Central memory CD8-positive, alpha-beta T cell (primary cell): ENCODE measurements at places on chromosomes 1 and 21.

DNA sequence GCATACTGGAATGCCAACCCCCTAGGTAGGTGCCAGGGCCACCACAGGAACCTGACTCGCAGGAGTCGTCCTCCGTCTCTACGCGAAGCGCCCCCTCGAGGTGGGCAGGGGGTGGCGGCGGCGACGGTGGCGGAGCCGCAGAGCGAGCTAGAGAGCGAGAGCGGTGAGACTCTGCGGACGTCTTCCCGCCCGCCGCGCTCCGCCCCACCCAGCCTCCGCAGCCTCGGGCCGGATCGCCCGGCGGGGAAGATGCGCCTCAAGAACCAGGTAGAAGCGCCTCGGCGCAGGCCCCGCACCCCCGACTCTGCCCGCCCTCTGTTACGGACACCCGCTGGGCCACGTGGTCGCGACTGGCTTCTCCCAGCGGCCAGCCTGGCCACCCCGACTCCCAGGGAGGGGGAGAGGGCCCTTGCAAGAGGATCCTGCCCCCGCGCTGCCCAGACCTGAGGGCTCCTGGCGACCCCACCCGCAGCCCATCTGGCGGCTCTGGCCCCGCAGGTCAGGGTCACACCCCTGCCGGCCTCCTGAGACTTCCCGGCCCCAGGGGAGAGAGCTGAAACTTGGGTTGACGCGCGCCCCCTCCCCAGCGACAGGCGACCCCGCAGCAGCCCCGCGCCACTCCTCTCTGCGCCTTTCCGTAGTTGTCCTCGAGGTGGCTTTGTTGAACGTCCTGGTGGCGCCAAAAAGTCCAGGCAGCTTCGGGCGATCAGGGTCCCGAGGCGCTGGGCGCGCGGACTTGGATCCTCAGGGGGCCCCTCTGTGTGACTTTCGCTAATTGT lies 24.4 kb upstream of the AGBL4 start:
- peak; percentile 23 for DNase-seq
- H3K27ac ChIP-seq = no peak overlapping the region
- H3K36me3 ChIP-seq = no peaks in the 10 kb centered on the region

- no peak overlapping the region for H3K4me3 ChIP-seq
- DNase-seq = no peak
- no peaks in the 10 kb centered on the region for H3K27me3 ChIP-seq
- peaks cover 7% of the 10 kb centered on the region for H3K36me3 ChIP-seq
- H3K27ac ChIP-seq = peak overlapping the region; percentile 33
- H3K4me1 ChIP-seq = peaks cover 11% of the 10 kb centered on the region
Measured at GRCh38 chr1:155893389-155894142, 17.6 kb downstream of the RIT1 start.

GRCh38 chr1:24932284-24932683 lies 2.2 kb upstream of the RUNX3 start:
- peaks cover 49% of the 10 kb centered on the region for H3K36me3 ChIP-seq
- H3K4me3 ChIP-seq = peak overlapping the region; percentile 46
- no peak for DNase-seq
- H3K27me3 ChIP-seq = no peaks in the 10 kb centered on the region
- H3K4me1 ChIP-seq = peaks cover 31% of the 10 kb centered on the region

DNA sequence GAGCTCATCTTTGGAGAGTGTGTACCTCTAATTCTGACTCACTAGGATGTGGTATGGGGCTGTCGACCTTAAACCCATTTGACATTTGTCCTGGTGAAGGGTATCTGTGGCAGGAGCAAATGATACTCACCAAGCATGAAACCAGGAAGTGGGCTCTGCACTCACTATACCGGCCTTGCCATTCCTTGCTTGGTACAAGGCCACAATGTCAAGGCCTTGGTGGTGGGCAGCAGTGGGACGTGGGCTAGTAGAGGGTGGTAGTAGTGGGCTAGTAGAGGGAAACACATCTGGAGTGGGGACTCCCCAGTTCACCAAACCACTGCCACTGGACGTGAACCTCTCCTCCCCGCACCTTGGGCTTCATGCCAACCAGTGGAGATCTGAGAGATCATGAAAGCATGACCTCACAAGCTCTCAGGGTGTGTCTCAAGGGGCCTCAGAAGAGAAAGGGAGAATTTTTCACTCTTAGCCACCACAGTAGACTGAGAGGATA lies 11.5 kb downstream of the TNFSF4 start:
- no peak overlapping the region for H3K4me3 ChIP-seq
- no peaks in the 10 kb centered on the region for H3K27me3 ChIP-seq
- no peak for DNase-seq

DNA sequence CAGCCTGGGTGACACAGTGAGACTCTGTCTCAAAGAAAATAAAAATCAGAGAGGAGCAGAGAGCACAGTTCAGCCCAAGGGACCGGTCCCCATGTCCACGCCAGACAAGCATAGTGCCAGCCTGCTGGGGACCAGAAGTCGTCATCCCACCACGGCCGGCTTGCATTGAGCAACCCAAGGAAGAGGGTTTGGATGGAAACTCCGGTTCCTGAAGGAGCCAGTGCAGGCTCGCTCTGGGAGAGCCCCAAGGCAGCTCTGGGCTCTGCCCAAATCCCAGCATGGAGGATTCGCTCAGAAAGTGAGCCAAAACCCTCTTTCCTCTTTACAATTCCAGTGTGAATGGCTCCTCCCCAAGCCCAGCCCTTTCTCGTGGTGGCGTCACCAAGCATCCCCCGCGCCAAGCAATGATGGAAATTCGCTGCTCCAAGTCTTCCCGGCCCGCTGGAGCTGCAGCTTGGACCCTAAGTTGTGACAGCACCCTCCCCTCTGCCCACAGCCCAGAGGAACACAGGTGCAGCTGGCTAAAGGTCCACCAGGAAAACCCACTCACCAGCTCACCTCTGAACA lies 64.1 kb upstream of the SLC25A33 start:
- H3K27ac ChIP-seq = no peak overlapping the region
- no peak overlapping the region for H3K4me3 ChIP-seq
- H3K4me1 ChIP-seq = no peaks in the 10 kb centered on the region
- no peaks in the 10 kb centered on the region for H3K36me3 ChIP-seq
- no peak for DNase-seq

DNA sequence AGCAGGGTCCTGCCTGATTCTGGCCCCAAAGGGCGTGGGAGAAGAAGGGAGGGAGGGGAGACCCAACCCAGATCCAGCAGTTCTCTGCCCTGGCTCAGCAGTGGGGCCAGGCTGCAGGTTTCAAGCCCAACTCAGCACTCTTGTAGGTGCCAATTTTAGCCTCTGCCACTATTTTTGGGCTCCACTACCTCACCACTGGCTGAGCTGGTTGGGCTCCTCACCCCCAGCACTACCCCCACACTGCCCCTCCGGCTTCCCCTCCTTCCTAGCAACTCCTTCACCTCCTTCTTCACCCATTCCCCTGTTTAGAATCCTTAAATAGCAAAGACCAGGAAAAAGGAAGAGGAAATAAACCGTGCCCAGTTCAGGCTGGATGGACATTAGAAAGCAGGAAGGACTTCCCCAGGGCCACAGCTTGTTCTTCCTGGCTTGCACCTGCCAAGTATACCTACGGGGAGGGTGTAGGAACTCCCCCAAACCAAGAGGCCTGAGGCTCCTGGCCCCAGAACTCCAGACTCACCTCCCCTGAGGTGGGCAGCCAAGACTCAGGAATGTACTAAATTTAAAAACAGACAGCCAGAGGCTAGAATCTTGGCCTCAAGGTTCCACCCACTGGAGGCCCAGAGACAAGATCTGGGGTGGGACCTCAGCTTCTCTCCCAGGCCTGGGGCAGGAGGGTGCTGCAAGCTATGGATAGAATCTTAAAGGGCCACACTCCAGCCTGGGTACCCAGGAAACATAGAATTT lies 1.4 kb upstream of the ARHGEF2 start:
- peak overlapping the region; percentile 90 for H3K4me3 ChIP-seq
- no peak for DNase-seq
- no peaks in the 10 kb centered on the region for H3K27me3 ChIP-seq
- peaks cover 83% of the 10 kb centered on the region for H3K4me1 ChIP-seq
- peaks cover 13% of the 10 kb centered on the region for H3K36me3 ChIP-seq

DNA sequence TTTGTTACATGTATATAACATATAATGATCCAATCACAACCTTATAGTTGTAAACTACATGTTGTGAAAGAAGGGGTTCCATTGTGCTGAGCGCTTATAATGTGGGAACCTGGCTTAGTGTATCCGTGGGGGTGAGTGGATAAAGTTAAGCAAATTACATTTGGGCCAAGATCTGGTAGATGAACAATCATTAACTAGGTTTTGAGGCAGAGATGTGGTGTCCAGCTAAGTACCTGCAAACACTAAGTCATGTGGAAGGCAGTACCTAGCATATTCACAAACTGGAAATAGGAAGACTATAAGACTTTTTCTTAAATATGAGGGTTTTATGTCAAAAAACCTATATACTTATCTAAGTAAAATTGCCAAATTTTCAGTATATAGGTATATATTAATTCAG lies 167.2 kb upstream of the PDE4B start:
- H3K4me1 ChIP-seq = no peaks in the 10 kb centered on the region
- DNase-seq = no peak
- H3K4me3 ChIP-seq = no peak overlapping the region
- no peak overlapping the region for H3K27ac ChIP-seq
- H3K27me3 ChIP-seq = no peaks in the 10 kb centered on the region

GRCh38 chr1:153347856-153348255 lies 785 bp downstream of the PGLYRP4 start:
- H3K4me1 ChIP-seq = peaks cover 27% of the 10 kb centered on the region
- no peak overlapping the region for H3K27ac ChIP-seq
- H3K36me3 ChIP-seq = no peaks in the 10 kb centered on the region
- peaks cover 80% of the 10 kb centered on the region for H3K27me3 ChIP-seq
- peak; percentile 4 for DNase-seq

DNA sequence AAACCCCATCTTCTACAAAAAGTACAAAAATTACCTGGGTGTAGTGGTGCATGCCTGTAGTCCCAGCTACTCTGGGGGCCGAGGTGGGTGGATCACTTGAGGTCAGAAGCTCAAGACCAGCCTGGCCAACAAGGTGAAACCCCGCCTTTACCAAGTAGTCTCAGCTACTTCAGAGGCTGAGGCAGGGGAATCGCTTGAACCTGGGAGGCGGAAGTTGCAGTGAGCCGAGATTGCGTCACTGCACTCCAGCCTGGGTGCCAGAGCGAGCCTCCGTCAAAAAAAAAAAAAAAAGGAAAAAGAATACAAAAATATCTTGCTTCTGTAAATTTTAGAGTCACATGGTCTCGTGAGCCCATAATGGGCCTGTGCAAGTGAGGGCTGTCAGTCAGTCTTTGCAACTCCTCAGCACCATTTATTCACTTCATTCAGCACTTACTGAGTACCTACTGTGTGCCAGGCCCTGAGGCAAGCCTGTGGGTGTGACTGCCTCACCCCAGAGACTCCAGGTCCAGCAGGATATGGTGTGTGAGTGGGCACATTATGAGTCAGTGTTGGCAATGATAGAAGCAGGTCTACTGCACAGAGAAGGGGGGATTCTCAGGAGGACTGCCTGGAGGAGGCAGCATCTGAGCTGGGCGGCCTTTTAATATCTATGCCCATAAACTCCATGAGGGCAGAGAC lies 46.8 kb upstream of the TARDBP start:
- no peak overlapping the region for H3K4me3 ChIP-seq
- no peak for DNase-seq

DNA sequence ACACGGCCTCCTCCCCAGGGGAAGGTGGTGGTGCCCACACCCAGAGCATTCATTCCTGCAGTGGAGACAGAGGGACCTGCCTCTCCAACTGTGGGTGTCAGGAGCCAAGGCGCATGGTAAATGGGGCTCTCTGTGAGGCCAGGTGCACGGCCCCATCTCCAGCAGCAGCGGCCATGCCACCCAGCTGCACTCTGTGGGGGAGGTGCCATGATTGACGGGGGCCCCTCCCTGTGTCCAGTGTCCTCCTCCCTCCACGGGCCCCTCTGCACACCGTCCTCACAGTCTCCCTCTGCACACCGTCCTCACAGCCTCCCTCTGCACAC lies 83.6 kb upstream of the COL6A1 start:
- no peak overlapping the region for H3K4me3 ChIP-seq
- H3K36me3 ChIP-seq = no peaks in the 10 kb centered on the region
- H3K4me1 ChIP-seq = peaks cover 4% of the 10 kb centered on the region
- no peaks in the 10 kb centered on the region for H3K27me3 ChIP-seq
- DNase-seq = no peak
- peak overlapping the region; percentile 51 for H3K27ac ChIP-seq

- peaks cover 10% of the 10 kb centered on the region for H3K27me3 ChIP-seq
- H3K4me1 ChIP-seq = peaks cover 21% of the 10 kb centered on the region
- H3K4me3 ChIP-seq = peak overlapping the region; percentile 96
- DNase-seq = peak; percentile 47
Measured at GRCh38 chr1:85201340-85202091, 700 bp upstream of the SYDE2 start.

- DNase-seq = peak; percentile 13
- H3K4me1 ChIP-seq = peaks cover 35% of the 10 kb centered on the region
- H3K4me3 ChIP-seq = peak overlapping the region; percentile 28
- no peaks in the 10 kb centered on the region for H3K27me3 ChIP-seq
- peaks cover 2% of the 10 kb centered on the region for H3K36me3 ChIP-seq
Measured at GRCh38 chr1:212225416-212225815, 59.8 kb upstream of the PPP2R5A start.

- peak overlapping the region; percentile 53 for H3K4me3 ChIP-seq
- DNase-seq = no peak
- no peaks in the 10 kb centered on the region for H3K27me3 ChIP-seq
- H3K4me1 ChIP-seq = peaks cover 22% of the 10 kb centered on the region
- peaks cover 2% of the 10 kb centered on the region for H3K36me3 ChIP-seq
Measured at GRCh38 chr1:61386770-61387169, 304.4 kb downstream of the NFIA start.

GRCh38 chr1:32969566-32969965 lies 5.0 kb upstream of the RNF19B start:
- H3K4me3 ChIP-seq = no peak overlapping the region
- H3K27ac ChIP-seq = no peak overlapping the region
- H3K36me3 ChIP-seq = peaks cover 4% of the 10 kb centered on the region
- peaks cover 7% of the 10 kb centered on the region for H3K4me1 ChIP-seq

- peaks cover 7% of the 10 kb centered on the region for H3K27me3 ChIP-seq
- H3K27ac ChIP-seq = no peak overlapping the region
- H3K4me3 ChIP-seq = no peak overlapping the region
- no peaks in the 10 kb centered on the region for H3K36me3 ChIP-seq
- H3K4me1 ChIP-seq = no peaks in the 10 kb centered on the region
- DNase-seq = no peak
Measured at GRCh38 chr1:3113741-3114056, 44.7 kb downstream of the PRDM16 start.

DNA sequence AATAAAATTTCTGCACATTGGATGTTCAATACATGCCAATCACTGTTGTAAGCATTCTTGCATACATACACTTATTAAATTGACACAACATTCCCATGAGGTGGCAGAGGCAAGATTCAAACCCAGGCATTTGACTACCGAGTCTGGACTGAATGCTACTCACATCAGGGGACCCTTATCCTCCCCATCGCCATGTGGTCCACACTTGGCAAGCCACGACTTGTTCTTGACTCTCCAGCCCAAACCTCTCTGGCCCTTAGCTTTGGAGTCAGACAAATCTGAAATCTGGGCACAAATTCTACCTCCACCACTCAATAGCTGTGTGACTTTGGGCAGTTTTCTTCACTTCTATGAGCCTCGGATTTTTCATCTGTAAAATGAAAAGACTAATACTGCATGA lies 57.1 kb downstream of the NMNAT2 start:
- peaks cover 61% of the 10 kb centered on the region for H3K27me3 ChIP-seq
- no peak for DNase-seq
- no peaks in the 10 kb centered on the region for H3K4me1 ChIP-seq
- no peaks in the 10 kb centered on the region for H3K36me3 ChIP-seq

- no peak overlapping the region for H3K27ac ChIP-seq
- peaks cover 2% of the 10 kb centered on the region for H3K36me3 ChIP-seq
Measured at GRCh38 chr21:42607525-42608102, 45.8 kb upstream of the PDE9A start.

- no peaks in the 10 kb centered on the region for H3K27me3 ChIP-seq
- H3K4me1 ChIP-seq = no peaks in the 10 kb centered on the region
- no peak for DNase-seq
- H3K4me3 ChIP-seq = no peak overlapping the region
Measured at GRCh38 chr1:201330541-201330940, 46.9 kb downstream of the TNNT2 start.
